ENCODE measurements at places on chromosomes 5 and 9. TPM values are rescaled to one million over a fixed set of nuclear protein-coding genes. Genes with fewer than 3 reads are reported as not detected.

DNA sequence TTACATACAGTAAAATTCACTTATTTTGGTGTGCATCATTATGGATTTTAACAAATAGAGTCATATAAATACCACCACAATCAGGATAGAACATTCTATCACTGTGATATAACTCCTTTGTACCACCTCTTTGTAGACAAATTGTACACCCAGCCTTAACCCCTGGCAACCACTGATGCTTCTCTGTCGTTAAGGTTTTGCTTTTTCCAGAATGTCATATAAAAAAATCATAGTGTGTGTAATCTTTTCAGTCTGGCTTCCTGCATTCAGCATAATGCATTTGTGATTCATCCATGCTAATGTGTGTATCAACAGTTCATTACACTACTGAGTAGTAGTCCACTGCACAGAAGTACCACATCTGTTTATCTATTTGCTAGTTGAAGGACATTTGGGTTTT lies 81.2 kb downstream of the ARSB start:
- no peak for DNase-seq

DNA sequence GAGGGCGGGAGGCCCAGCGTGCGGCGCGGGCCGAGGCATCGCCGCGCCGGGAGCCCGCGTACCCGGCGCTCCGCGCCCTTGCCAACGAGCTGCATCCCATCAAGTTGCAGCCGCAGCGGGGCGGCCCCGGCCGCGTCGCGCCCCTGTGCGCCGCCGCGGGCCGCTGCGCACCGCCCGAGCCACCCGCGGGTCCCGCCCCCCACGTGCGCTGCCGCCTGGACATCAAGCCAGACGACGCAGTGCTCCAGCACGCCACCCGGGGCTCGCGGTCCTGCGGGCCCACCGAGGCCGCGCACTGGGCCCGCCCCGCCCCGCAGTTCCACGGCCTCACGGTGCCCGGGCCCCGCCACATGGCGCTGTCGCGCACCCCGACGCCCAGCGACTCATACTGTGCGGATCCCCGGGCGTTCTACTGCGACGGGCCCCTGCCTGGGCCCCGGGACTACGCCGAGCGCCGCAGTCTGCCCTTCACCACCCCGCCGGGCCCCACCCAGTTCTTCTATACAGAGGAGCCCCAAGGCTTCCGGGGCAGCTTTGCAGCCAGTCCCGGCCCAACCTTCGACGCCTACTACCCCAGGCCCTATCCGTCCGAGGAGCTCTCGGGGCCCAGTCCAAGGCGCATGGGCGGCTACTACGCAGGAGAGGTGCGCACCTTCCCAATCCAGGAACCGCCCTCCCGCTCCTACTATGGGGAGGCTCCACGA lies 2.6 kb downstream of the AJM1 start:
- DNase-seq, result peak; percentile 33

- no peak for DNase-seq
Measured at GRCh38 chr5:82628364-82628910, 350.3 kb upstream of the RPS23 start.

- DNase-seq, result no peak
Measured at GRCh38 chr5:54825005-54825404, 160.4 kb downstream of the ESM1 start.

PDE6A gene
- not detected for total RNA-seq
